ENCODE measurements at places on chromosomes 3 and 15.

DNA sequence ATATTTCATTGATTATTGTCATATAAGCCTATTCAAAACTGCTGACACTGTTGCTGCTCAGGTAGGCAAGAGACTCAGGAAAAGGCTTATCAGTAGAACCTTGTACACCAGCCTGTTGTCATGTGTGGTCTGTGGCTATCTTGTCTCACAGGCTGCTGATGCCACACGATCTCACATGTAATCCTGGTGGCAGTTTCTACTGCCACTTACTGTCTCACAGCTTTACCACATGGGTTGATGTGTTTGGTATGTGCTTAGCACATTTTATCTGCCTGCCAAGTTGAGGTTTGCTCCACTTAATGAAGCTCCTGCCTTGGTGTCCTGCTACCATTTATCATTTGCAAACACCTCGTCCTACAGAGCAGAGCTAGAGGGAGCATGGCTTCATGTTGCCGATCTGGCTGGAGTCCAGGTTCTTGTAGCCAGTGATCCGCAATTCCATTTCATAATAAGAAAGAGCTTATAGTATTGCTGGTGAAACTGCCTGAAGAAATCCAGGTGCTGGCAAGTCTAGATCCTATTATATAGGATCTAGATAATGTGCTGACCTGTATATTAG is 637.9 kb downstream of the NLGN1 start:
- no peak for DNase-seq

DNA sequence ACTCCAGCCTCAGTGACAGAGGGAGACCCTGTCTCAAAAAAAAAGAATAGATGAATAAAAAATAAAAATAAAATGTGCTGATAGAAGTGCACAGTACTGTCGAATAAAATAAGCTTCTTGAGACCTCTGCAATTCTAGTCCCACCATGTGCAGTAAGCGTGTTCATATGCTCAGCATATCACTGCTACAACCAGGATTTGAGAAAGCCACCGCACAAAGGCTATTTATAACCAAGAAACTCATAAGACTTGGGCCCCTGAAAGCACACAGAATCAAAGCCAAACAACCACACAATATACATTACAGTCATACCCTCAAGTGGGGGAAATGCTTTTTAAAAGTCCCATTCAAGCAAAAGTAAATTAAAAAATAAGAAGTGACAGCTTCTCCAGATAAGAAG is 56.5 kb upstream of the FXR1 start:
- no peak for DNase-seq

DNA sequence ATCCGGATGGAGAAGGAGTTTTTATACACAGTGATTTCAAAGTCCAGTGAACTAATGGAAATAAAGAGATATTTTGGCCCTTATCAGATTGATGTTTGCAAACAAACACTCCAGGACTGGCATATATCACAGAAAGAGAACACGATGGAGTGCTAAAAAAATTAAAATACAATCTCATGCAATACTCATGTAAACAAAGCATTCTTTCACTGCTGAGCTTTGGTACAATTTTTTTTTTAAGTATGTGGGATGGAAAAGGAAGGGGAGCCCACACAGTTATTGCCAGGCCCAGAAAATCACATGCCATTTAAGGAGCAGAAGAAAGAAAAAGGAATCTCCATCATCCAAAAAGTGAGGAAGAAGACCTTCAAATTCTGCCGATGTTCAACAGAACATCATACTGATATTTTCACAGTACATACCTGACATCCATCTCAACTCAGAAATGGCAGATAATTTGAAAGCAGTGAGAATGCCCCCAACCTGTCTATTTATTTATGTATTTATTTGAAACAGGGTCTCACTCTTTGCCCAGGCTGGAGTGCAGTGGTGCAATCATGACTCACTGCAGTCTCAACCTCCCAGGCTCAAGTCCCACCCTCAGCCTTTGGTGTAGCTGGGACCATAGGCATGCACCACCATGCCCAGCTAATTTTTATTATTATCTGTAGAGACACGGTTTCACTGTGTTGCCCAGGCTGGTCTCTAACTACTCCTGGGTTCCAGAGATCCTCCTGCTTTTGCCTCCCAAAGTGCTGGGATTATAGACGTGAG is 107.5 kb upstream of the SLC2A2 start:
- no peak for DNase-seq

GRCh38 chr3:194830401-194830800 is 144.7 kb downstream of the FAM43A start:
- DNase-seq: no peak

DNA sequence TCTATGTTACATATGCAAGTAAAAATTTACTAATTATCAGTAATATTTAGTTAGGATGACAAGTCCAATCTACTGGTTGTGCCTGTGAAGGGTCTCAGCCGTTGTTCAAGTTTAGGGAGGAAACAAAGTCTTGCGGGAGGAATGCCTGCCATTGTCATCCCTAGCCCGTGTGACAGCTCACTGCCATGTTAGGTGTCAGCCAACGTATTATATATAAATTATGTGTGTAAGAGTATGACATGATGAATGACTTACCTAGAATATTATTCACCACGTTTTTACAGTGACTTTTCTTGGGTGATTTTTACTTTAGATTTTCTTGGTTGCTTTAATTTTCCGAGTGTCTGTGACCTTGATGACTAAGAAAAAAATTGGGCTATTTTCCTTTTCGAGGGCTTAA is 614.4 kb upstream of the MDFIC2 start:
- no peak for DNase-seq

DNA sequence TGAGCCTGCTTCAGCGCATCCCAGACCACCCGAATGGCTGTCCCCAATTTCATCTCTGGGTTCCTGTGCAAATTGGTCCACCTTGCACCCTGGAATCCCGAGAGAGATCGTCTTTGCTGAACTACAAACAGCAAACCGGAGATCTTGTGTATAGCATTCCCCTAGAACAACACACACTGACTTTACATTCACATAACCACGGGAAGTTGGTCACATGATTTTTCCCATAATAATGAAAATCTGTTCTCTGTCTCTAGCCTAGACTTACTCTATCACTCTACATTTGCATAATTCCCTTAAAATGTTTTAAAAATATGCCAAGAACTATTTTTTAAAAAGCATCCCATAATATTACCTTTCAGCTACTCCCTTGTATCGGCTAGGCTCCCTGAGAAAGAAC is 34.6 kb downstream of the CTSH start:
- DNase-seq: no peak

- DNase-seq: peak; percentile 29
Observed at GRCh38 chr3:38137615-38138348, 679 bp upstream of the MYD88 start.

Data from AG09309 (cell line).